Activated CD4-positive, alpha-beta T cell treated with anti-CD3 and anti-CD28 coated beads, Interleukin-10, Interleukin-2, amounts not matched to agents 100 ng/mL and 50 ng/mL, durations not matched to agents 16 hours and 8 hours (primary cell): ENCODE measurements at places on chromosomes 7 and 10.

DNA sequence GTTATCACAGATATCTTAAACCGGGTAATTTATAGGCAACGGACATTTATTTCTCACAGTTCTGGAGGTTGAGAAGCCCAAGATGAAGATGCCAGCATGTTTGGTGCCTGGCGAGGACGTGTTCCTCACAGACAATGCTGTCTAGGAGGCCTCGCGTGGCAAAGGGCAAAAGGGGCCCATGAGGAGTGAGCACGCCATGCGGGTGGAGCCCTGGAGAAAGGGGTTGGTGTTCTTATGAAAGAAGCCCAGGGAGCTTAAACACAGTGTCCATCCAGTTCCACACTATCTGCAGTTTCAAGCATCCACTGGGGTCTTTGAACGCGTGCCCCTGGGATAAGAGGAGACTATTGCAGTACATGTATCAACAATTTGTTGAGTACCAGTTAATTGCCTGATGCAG is 51.4 kb downstream of the CXCL12 start:
- no peak for DNase-seq

- DNase-seq = no peak
Observed at GRCh38 chr10:88082806-88083596, 219.6 kb downstream of the PTEN start.

DNA sequence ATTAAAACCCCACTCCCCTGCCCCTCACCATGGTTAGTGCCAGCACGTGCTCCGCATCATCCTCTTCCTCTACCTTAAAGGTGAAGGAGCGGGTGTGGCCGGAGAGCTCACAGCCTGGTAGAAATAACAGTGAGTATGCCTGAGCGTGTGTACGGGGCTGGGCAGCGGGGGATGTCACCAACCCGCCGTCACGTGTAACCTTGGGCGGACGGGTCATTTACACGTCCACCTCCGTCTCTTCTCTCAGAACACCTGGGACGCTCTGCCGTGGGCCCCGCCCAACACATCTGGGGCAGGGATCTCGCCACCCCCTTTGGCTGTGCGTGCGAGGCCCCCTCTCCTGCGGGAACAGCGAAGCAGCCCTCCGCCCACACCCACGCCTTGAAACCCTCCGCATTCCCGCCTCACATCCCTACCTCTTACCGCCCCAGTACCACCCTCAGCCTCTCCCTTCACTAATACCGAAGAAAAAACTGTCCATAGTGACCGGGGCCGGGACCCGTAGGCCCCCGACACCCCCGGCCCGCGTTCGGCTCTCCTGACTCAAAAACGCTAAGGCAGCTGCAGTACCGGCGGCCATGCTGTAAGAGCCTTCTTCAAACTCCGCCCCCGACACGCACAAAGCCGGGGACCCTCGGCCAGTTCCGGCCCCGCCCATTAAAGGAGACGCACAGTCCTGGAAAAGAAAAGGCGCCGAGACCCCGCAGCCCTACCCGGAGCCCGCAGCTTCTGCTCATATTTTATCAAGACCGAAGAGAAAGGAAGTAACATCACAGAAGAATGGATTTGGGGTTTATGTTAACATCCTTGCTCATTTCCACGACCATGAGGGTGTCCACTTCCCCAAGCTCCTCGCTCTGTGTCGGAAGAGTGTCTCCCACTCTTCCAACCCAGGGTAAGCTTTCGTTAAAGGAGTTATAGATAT is at the start of gene NPM3:
Gene NPM3 (minus strand): TSS at position 636 of the 925 bp plus-strand sequence. CDS start 56 bp downstream, at position 580.
- DNase-seq = peak; percentile 91

GRCh38 chr10:122795924-122796323 is 49.7 kb downstream of the CUZD1 start:
- no peak for DNase-seq

- no peak for DNase-seq
Observed at GRCh38 chr10:99203310-99203709, 32.3 kb downstream of the HPSE2 start.
